Astrocyte (in vitro differentiated cells and primary cell): ENCODE measurements at places on chromosomes 7 and 10.

- DNase-seq, result peak; percentile 7
These were observed 47.5 kb upstream of the HNRNPH3 start for GRCh38 chr10:68284062-68285001.

GRCh38 chr10:80118669-80119068 is 13.9 kb upstream of the PLAC9 start:
- DNase-seq, result no peak

GRCh38 chr7:143399151-143399550 is 9.5 kb downstream of the EPHA1 start:
- DNase-seq, result no peak

- peak; percentile 19 for DNase-seq
These were observed 199.4 kb upstream of the PRSS58 start for GRCh38 chr7:142457146-142457703.

GRCh38 chr7:6248581-6248980 is 23.8 kb downstream of the CYTH3 start:
- DNase-seq, result peak; percentile 83

GRCh38 chr7:18762189-18762588 is 266.6 kb downstream of the HDAC9 start:
- DNase-seq, result peak; percentile 94

DNA sequence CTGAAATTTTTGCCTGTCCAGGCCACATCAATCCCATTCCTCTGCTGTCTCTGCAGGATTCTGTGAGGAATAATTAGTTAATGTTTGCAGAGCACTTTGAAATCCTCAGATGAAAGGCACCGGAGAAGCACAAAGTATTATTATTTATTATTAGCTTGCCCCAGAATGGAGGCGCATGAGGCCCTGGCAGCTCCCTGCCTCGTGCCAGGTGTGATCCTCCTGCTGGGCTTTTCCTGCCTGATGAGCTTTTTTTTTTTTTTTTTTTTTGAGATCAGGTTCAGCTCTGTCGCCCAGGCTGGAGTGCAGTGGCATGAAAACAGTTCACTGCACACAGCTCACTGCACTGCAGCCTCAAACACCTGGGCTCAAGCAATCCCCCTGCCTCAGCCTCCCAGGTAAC is 65.2 kb downstream of the TCF7L2 start:
- DNase-seq, result no peak

GRCh38 chr10:50431791-50432190 is 180.5 kb upstream of the ASAH2 start:
- DNase-seq, result peak; percentile 83

GRCh38 chr10:25695586-25695985 is 238.4 kb upstream of the MYO3A start:
- no peak for DNase-seq

- DNase-seq, result no peak
These were observed 24.5 kb downstream of the LRRC4 start for GRCh38 chr7:128006550-128007302.

DNA sequence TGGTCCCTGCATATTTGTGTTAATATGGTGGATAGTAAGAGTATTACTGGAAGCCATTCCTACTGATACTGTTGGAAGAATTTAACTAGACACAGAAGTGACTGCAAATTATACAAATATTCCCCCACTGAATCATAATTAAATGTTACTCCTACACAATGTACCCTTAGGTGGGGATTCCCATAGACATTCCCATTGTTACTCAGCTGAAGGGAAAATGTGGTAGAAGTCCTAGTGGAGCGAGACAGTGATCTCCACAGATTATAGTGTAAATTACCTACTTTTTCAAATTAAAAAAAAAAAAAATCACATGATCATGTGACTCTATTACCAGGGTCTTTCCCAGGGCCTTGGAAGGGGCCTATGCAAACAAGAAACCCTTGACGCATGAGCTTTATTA is 611.8 kb downstream of the LRMDA start:
- peak; percentile 25 for DNase-seq

DNA sequence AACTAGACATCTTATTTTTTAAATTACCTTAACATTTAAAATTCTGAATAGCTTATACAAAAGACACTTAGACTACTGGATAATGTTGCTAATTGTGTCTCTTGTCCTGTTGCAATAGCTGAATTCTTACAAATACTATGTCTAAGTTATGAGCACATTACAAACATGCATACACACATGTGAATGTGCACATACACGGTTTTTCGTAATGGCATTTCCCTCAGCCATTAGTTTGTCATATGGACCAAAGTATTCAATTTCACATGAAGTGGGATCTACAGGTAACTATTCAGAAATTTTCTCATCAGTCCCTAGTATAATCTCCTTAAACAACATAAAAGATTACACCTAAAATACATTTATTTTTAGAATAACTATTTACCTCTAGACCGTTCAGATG is 178.6 kb upstream of the BET1 start:
- no peak for DNase-seq

GRCh38 chr10:20877986-20878983 is 18.8 kb downstream of the NEBL start:
- DNase-seq, result peak; percentile 24
